ENCODE measurements at places on chromosomes 1 and 21.

DNA sequence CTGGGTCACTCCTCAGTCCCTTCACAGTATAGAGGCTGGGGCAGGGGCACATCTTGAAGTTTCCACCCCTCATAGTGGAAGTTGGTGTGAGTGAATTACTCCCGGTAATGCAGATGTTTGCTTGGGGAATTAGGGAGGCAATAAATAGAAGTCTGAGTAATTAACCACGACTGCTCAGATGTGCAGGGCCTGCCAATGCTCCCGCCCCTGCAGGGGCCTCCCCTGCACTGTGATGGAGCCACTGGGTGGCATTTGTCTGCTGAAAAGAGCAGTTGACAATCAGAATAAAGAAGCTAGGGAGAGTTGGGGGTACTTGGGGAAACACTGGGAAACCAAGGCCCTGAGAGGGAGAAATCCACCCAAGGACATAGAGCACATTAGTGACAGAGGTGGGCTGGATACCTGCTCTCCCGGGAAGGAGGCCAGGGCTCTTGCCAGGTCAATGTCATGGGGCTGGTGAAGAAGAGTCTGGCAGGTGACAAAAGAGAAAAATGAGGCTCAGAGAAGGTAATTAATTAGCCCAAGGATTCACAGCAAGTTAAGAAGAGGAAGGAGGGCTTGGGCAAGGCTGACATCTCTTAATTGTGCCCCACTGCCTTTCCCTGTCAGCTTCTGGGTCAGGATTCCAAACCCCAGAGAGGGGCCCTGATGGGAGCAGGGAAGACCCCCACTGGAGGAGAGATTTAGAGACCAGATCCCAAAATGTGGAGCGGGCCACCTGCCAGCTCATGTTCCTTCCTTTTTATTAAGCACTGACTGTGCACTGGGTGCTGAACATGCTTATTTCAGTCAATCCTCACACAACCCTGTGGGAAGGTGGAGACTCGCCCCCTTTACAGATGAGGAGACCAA, 436.2 kb downstream of the MATN1 start:
- DNase-seq = no peak

GRCh38 chr21:17512253-17513213, at the start of gene CXADR:
Gene CXADR, plus strand, starts transcription at chr21:17513043. Its CDS starts 87 bp downstream, at chr21:17513130.
- peak; percentile 78 for DNase-seq

DNA sequence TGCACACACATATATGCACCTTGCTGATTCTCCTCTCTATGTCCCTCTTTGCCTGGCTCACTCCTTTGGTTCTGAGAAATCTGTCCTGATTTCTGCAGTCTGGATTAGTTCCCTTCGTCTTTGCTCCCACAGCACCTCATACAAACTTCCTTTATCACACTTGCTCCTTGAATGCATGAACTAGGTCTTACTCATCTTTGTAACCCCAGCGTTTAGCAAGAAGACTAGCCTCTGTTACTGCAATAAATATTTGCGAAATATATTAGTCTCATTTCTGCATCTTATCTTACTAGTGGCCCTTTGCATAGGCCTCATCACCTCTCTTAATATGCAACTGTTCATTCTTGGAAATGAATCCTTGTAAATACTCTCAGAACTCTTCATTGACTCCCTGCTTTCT, 11.4 kb downstream of the SMYD2 start:
- no peak for DNase-seq

GRCh38 chr1:149884433-149885338, 14.7 kb upstream of the BOLA1 start:
- no peak for DNase-seq

GRCh38 chr1:8214501-8215173, 103.3 kb upstream of the SLC45A1 start:
- no peak for DNase-seq

- no peak for DNase-seq
Observed at GRCh38 chr1:226369110-226369509, 38.8 kb downstream of the PARP1 start.

DNA sequence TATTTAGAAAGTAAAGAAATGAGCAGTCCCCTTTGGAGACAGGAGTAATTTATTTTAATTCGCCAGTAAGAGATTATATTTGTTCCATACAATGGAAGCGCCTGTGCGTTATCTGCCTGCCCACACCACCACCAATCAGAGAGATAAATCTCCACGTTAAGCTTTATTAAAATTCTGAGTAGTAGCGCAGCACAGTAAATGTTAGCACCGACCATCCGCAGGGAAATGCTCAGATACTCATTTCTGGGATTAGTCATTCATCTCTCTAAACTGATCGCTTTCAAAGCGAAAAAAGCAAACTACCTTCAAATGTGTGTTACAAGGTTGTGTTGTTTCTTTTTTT, 1.2 kb downstream of the ETS2 start:
- no peak for DNase-seq

- no peak for DNase-seq
Observed at GRCh38 chr1:89175601-89176256, at the start of gene GBP7. Gene GBP7, minus strand, starts transcription at chr1:89176003. Its CDS starts 4,068 bp downstream, at chr1:89171935.

- DNase-seq = no peak
Observed at GRCh38 chr1:30953685-30954084, 45.1 kb upstream of the SDC3 start.

DNA sequence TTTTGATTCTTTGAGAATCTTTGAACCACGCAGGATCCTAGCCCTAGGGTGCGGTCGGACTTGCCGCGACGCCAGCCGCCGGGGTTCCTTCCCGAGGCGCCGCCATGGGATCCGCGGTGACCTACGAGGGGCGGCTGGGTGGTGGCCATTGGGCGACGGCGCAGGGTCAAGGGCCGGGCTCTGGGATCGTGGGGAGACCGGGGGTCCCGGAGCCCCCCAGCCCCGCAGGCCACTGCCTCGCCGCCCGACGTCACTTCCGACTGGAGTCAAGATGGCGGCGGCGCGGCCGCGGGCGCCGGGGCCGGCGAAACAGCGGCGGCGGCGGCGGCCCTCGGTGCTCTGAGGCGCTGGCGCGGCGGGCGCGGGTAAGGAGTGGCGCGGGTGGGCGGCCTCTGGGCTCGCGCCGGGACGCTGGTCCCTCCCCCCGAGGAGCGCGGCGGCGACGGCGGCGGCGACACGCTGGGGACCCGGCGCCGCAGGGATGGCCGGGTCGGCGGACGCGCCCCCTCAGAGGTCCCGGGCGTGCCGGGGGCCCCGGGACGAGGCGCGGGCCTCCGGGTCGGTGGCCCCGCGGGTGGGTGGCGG, at the start of gene PRDM2:
PRDM2 (plus strand) TSS at position 253 of the 585 bp plus-strand sequence. CDS start 15,418 bp downstream, outside the sequence.
- DNase-seq = peak; percentile 68

- DNase-seq = no peak
Observed at GRCh38 chr1:24252185-24252780, 65.2 kb upstream of the IFNLR1 start.

- no peak for DNase-seq
Observed at GRCh38 chr1:19312782-19313635, 883 bp downstream of the SLC66A1 start.

DNA sequence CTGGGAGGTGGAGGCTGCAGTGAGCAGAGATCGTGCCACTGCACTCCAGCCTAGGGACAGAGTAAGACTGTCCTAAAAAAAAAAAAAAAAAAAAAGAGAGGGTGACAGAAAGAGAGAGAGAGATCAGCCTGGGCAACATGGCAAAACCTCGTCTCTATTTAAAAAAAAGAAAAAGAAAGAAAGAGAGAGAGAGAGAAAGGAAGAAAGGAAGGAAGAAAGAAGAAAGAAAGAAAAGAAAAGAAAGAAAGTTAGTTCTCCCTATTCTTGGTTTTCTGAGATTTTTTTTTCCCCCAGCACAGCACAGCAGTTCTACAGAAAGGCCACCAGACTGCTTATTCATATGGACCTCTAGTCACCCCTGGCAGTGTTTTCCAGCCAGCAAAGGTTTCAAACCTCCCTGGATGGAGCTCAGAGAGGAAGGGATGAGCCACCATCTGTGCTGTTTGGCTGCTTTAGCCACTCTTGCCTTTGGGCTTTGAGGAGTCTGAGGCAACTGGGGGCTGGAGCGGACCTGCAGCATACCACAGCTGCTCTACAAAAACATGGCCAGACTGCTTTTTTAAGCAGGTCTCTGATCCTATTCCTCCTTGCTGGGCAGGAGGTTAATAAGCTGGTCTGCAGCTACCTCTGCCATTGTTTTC, 10.6 kb downstream of the S100A6 start:
- no peak for DNase-seq

DNA sequence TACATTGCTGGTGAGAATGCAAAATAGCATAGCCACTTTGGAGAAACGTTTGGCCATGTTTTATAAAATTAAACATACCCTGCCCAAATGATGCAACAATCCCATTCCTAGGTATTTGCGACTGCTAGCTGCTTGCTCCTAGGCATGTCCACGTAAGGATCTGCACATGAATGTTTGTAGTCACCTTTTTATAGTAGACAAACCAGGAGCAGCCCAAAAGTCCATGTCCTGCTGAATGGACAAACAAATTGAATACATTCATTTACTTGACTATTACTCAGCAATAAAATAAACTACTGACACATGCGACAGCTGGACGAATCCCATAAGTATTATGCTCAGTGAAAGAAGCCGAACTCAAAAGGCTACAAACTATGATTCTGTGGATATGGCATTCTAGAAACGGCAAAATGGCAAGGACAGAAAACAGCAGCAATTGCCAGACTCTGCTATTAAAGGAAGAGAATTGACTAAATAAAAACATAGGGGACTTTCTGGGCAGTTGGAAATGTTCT, 161.9 kb upstream of the GALNT2 start:
- no peak for DNase-seq

GRCh38 chr1:171207377-171207776, 22.3 kb downstream of the FMO2 start:
- DNase-seq = no peak

DNA sequence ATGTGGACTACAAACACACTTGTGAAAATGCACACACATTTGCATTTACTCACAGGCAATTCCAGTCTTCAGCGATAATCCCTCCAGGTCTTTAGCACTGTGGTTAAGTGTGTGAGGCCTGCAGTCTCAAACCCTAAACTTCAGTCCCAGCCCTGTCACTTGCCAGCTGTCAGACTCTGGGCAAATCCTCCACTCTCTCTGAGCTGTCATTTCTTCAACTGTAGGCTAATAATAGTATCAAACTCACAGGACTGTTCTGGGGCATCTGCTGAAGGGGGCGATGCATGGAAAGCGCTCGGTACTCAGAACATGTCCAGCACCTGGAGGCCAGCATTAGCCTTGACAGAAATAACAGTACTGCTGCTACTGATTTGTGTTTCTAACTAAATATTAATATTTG, 48.2 kb downstream of the NEK2 start:
- DNase-seq = no peak

GRCh38 chr1:229640455-229640854, 14.4 kb downstream of the URB2 start:
- DNase-seq = no peak

DNA sequence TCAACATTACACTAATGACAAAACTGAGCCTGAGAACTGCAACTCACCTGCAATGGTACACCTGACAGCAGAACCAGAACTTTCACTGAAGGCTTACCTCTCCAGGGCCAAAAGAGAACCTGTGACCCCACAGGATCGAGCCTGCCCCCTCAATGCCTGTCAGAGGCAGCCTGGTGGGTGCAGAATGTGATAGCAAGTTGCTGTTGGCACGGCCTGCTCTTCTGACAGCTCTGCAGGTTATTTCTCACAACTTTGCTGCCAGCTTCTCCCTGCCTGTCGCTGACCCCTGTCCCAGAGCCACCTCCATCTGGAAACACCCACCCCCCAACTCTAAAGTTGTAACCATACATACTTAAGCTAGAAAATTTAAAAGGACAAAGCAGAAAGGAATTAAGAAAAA, 35.2 kb downstream of the HIVEP3 start:
- DNase-seq = no peak

GRCh38 chr1:55143684-55144083, 71.5 kb downstream of the USP24 start:
- DNase-seq = no peak

- DNase-seq = peak; percentile 35
Observed at GRCh38 chr1:226643611-226644540, 95.2 kb downstream of the ITPKB start.

DNA sequence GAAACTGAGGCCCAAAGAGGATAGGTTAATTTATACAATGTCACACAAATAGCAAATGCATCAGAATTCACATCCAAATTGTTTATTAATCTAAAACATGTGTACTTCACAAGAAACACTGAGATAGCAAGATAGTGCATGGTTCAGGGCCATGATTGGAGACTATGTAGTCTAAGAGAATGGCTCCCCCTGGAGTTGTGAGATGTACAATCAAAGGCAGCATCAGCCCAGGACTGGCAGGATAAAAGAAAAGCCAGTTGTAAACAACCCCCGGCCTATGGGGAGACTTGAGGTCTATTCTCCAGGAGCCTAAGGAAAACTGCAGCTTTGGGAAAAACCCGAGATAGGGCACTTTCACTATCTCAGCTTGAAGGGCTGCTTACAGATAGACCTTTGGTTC, 511.0 kb downstream of the OMA1 start:
- no peak for DNase-seq

GRCh38 chr1:10519016-10519417, 44.3 kb downstream of the PEX14 start:
- no peak for DNase-seq

- no peak for DNase-seq
Observed at GRCh38 chr1:166189126-166189525, 22.3 kb upstream of the FAM78B start.

DNA sequence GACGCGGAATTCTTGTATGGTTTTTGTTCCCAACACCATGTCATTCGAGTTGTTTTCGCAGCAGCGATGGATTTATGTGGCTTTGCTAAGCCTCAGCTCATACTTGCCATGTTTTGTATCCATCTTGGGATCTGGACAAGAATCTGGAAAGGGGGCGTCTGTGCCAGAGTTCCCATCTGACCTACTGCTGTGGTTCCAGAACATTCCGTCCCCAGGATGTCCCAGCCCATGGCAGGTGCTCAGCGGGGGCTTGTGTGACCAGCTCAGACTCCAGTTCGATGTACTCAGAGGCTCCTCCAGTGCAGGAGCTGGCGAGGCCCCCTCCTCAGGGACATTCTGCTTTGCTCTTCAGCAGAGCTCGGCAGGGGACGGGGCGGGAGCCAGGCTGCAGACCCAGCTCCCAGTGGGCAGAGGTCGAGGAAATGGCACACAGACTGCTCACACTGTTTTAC, 24.0 kb upstream of the ADARB1 start:
- no peak for DNase-seq

Data from stimulated activated CD4-positive, alpha-beta T cell treated with anti-CD3 and anti-CD28 coated beads, Interleukin-4, amount 100 ng/mL, for 1 hour (primary cell).